ENCODE measurements at places on chromosomes 5 and 9.

GRCh38 chr9:17294822-17295624 lies 160.2 kb downstream of the CNTLN start:
- no peak for DNase-seq

DNA sequence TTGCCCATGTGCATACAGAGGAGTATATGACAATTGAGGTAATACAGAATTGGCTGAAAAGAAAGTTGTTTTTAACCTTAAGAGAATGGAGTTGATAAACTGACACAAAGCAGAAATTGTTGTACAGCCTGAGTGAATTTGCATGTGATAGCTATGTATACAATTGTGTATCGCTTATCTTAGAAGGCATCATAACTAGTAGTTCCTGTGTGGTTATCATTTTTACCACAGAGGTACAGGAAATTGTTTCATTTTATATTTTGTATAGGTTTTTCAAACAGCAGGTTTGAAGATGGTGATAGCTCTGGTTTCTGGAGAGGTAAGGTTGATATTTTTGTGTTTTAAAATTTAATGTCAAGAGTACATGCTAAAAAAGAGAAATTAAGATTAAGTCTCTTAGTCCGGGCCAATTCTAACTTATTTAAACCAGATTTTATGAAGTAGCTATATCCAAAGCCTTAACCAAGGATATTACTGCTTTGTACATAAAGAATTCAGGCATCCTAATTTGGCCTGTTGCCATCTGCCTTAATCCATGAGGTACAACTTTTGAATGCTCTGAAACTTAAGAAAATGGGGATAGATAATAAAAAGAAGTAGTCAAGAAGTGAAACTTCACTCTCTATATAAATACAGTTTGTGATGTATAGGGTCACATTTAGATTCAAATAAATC lies 26.0 kb downstream of the DDX4 start:
- no peak for DNase-seq

GRCh38 chr9:72506615-72507014 lies 14.8 kb upstream of the TMC1 start:
- DNase-seq: no peak

DNA sequence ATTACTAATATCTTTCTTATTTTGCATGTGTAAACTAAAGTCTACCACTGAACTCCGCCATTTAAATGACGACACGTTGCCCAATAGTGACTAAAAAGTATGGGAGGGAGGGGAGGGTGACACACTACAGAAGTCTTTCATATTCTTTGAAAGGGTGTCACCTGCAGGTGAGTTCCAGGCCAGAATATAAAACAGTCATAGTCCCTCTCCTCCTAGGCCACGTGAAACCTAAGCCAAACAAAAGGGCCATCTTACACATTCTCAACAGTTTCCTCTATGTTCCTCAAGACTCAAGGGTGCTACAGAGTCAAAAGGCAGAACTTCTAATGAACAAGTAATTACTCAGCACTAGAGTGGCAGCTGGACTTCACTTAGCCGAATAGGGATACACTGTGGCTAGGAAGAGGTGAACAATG lies 6.4 kb downstream of the CEMIP2 start:
- no peak for DNase-seq

- DNase-seq: no peak
These were observed 8.0 kb downstream of the DIPK1B start for GRCh38 chr9:136720251-136720897.

Data from CD4-positive, alpha-beta T cell treated with Interleukin-1 beta for 1 hour (primary cell).